ENCODE measurements at places on chromosomes 2 and 18.

DNA sequence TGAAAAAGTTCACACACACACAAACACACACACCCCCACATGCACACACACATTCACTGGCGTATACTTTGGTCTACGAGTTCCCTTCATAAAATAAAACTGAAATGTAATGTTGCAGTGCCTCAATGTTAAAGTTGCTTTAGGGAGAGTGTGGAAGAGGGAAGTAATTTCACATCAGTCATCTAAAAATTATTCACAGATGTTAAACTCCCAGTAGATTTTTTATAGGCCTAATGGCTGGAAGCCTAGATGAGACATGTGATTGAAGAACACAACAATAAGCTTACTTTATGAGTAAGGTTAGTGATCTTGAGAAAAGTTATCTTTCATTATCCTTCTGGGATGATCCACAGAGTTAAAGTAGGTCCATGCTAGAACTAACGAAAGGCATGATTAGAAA, 506.7 kb upstream of the CNTNAP5 start:
- DNase-seq: no peak

GRCh38 chr2:16203691-16204090, 263.3 kb downstream of the MYCN start:
- no peak for DNase-seq

- no peak for DNase-seq
These were observed 258.5 kb upstream of the DDX18 start for GRCh38 chr2:117555965-117556364.

- DNase-seq: no peak
These were observed 69.6 kb upstream of the MGAT4A start for GRCh38 chr2:98800330-98801064.

- DNase-seq: no peak
These were observed 12.0 kb upstream of the TACR1 start for GRCh38 chr2:75211266-75211770.

GRCh38 chr2:197982565-197982964, 178.2 kb downstream of the PLCL1 start:
- DNase-seq: no peak

DNA sequence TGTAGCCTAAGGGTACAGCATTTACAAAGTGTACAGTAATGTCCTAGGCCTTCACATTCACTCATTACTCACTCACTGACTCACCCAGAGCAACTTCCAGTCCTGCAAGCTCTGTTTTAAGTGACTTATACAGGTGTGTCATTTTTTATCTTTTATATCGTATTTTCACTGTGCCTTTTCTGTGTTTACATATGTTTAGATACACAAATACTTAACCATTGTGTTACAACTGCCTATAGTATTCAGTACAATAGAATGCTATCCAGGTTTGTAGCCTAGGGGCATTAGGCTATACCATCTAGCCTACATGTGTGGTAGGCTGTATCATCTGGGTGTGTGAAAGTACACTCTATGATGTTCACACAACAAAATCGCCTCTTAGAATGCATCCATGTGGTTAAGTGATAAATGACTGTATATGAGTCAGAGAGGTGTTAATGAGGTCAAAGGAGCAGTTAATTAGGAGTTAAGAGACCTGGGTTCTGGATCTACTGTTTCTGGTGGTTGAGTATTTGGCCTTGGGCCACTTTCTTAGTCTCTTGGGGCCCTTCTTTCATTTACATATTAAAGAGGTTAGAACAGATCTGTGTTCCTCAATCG, 149.1 kb downstream of the GREB1L start:
- DNase-seq: no peak

Data from stimulated activated CD8-positive, alpha-beta memory T cell treated with anti-CD3 and anti-CD28 coated beads, Interleukin-7, amount 100 ng/mL, for 24 hours (primary cell).